ENCODE measurements at places on chromosomes 4 and X.

- no peak for DNase-seq
These were observed 233.7 kb upstream of the FGF13 start for GRCh38 chrX:138945219-138945618.

DNA sequence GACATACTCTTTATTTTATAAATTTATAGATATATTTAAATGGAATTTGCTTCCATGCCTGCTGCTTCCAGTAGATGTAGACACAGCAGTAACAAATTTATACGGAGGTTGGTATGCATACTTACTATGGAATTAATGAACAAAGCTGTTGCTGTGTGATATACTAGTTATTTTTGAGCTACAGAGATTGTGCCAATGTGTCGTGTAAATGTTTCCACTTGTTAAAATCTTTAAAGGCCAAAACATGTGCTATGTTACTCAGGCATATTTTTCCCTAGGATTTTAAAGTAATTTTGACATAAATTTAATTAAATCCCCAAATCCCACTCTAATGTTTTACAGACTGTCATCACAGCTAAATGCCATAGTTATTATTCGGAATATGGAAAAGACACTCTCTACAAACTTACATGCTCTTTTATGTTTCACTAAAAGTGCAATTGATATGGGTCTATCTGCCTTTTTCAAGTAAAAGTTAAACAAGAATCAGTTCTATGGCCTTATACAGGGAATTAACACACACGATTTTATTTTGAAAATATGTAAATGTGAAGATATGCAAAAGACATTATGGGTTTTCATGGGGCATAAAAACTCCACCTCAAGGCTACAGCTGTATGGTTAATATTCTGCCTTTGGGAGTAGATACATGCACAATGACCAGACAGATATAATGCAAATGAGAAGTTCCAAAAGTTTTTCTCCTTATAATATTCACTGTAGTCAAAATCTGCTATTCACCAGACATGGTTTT is 256.8 kb downstream of the FSTL5 start:
- DNase-seq, result no peak

DNA sequence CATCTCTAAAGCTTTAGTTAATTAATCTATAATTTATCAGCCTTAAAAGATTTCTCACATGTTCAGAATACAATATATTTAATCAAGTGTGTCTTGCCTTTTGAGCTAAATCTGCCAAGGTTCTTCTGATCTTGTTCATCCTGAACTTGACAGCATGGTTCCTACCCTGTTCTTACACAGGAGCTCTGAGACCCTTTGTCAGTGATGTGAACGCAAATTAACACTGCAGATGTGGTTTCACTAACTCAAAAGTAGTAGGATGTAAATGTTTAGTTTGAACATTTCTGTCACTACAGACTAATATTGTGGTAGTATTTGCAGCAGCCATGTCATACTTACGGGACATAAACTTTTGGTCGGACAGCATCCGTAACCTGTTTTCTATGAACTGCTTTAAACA is 59.4 kb downstream of the SMARCAD1 start:
- no peak for DNase-seq

DNA sequence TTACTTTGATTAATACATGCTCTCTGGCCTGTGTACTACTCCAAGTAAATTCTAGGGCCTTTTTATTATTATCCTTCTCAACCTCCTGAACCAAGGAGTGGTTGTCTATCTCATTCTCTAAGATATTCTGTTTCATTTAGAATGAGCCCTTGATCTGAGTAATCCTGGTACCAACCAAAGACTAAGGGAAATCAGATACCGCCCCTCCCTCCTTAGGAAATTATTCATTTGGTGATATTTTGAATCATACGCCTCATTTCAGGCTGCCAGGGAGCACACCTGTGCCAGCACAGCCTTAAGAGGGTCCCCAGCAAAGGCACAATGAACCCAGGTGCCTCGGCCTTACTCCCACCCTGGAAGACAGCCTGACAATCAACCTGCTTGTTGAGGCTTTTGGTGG is 73.2 kb upstream of the STARD8 start:
- DNase-seq, result no peak

DNA sequence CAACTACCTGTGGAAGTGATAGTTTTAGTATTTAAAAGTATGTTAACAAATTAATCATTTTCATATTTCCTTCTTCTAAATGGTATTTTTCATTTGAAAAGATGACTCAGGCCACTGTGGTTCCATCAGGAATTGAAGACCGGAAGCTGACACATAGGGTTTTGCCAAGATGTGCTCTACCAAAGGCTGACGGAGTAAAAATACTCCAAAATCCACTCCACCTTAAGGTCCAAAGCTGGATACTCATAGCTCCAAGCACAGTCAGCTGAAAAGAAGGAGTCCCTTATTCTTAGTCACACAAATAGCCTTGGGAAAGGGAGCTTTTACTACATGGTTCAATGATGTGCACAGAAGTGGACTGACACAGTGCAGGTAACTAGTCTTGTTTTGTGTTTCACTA is 472.0 kb downstream of the ARAP2 start:
- DNase-seq, result no peak

DNA sequence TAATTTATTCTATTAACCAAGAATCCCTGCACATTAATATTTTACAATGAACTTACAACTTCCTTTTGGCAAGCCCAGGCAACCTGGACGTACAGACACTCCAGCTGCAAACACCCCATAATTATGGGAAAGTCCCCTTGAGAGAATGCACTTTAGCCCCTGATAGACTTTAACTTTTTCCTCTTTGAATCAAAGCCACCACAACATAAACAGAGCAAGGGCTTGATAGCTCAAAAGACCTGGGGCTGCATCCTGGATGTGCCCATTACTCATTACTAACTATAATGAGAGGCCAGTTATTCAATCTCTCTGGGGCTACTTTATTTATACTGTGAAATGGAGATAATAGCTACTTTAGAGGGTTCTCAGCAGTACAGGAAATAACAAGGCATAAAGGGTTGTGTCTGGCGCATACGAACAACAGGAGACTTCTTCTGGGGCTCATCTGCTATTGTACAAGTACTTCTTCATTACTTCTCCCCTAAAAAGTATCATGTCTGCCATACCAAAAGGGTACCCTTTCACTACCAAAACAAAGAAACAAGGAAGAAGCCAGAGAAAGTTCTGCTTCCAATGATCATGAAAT is 54.9 kb downstream of the CASK start:
- DNase-seq, result no peak

DNA sequence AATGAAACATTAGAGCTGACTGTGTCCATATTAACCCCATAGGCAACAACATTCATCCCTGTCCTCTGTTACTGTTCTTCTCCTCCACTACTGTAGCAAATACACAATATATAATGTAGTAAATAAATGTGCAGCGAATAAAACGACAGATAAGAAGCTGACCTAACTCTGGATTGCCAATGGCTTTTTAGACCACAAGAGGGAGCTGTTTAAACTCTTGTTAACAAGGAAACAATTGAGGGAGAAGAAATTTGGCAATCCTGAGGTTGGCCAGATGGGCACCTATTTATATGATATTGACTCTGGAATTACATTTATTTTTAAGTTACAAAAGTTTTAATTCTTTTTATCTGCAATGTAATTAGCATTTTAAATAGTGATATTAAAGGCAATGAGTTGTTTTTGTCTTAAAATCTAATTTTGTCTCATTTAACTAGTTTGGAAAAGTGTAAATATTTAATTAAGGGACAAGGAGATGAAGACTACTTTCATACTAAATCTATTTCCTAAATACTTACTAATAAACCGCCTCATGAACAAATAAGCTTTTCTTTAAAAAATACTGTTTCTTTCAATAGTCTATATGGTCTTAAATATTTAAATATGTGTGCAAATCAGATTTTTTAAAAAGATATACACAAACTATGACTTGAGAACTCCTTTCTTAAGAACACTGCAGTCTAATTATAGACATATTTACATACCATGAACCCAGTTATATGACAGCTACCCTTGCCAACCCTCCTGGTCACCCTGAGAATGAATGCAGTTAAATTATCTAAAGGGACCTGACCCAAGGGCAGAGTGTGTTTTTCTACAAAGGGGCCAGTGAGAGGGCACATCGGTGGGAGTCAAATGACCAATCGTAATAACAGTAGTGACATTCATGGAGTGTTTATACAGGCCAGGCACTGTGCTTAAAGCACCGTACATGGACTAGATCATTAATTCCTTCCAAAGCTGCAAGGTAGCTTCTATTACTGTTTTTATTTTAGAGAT is 52.9 kb upstream of the HPF1 start:
- DNase-seq, result peak; percentile 93

DNA sequence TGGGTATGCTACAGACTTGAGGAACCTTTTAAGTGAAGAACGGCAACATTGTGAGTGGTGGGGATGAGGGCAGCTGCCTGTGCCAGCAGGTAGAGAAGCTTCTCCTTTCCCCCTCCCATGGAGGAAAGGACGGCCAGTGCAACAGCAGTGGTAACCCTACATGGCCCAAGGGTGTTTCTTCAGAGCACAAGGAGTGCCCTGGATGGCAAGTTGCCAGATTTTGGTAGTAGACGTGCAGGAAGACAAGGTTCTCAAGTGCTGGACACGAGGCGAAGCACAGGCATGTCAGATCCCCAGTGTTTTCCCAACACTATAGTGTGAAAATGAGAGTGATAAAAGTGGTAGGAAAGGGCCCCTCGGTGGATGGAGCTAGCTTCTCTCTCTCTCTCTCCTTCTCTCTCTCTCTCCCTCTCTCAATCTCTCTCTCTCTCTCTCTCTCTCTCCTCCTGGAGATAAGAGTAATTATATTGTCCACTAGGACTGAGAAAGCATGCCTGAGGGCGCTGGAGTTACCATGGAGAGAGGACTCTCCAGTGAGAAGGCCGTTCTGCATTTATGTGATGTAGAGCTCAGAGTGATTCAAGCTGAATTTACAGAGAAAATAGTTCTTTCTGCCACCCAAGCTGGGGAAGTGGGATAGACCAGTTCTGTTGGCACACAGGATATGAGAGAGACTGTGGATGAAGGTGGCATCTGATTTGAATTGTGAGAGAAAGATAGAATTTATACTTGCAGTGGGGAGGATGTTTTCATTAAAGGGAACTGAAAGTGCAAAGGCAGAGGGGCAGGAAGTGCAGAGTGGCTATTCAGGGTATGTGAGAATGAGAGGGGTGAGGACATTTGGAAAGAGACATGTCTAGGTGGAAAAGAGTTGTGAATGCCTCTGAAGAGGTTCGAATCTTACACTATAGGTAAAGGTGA is 25.7 kb upstream of the TRPC3 start:
- DNase-seq, result no peak

GRCh38 chr4:6873792-6874461 is 35.7 kb upstream of the TBC1D14 start:
- DNase-seq, result peak; percentile 87

DNA sequence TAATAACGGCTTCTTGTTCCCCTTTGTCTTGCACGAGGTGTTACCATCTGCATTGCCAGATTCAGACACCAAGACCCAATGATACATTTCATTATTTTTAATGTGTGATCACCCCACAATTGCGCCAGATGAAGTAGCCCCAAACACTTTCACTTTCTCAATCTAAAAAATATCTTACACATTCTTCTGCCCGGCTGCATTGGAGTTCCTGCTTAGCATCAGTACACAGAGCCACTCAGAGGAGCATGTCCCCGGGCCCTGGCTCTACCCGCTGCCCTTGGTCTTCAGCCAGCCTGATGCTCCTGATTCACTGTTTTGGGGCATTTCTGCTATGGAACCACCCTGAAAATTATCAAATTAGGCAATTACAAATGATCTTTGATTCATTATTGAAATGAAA is 66.0 kb upstream of the TENM3 start:
- DNase-seq, result no peak

DNA sequence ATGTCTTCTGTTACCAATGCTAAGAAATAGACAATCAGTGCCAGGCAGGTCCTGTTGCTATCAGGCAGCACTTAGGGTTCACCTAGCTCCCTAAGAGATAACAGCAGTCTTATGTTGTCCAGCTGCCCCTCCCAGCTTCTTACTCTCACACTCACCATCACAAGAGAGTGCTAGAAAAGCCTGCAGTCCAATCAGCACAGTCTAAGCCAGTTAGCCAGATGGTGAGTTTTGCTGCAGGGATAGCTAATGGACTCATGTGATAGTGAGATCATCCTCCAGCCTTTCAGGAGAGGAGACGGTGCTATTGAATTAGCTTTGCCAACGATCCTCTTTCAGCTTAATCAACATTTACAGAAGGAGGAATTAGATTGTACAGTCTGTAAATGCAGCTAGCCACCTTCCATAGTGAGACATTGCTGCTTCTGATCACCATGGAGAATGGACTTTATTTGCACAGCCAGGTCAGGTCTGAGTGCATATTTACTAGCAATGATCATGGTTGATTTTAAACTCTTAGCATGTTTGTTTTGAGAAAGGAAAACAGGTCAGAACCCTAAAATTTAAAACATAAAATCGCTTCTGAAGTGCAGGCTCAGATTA is 438.3 kb downstream of the CENPC start:
- DNase-seq, result no peak

DNA sequence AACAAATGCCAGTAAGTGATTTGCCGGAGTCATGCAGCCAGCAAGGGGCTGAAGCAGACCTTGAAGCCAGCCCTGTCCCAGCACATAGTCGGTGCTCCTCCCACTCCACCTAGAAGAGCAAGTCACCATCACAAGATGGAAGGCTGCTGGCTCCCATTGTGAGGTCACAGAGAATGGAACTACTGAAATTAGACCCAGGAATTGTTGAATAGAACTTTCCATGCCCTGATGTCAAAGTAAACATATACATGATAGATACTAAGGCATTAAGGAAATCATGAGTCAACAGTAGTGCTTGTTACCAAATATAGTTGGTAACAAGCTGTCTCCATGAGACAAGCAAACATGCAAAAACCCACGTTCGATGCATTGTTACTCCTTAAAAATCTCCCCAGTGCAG is 177.1 kb upstream of the MID1 start:
- no peak for DNase-seq

GRCh38 chrX:149688552-149688951 is 23.3 kb upstream of the MAGEA11 start:
- no peak for DNase-seq

GRCh38 chr4:179465131-179465797 is 2023.0 kb upstream of the AGA start:
- peak; percentile 46 for DNase-seq

DNA sequence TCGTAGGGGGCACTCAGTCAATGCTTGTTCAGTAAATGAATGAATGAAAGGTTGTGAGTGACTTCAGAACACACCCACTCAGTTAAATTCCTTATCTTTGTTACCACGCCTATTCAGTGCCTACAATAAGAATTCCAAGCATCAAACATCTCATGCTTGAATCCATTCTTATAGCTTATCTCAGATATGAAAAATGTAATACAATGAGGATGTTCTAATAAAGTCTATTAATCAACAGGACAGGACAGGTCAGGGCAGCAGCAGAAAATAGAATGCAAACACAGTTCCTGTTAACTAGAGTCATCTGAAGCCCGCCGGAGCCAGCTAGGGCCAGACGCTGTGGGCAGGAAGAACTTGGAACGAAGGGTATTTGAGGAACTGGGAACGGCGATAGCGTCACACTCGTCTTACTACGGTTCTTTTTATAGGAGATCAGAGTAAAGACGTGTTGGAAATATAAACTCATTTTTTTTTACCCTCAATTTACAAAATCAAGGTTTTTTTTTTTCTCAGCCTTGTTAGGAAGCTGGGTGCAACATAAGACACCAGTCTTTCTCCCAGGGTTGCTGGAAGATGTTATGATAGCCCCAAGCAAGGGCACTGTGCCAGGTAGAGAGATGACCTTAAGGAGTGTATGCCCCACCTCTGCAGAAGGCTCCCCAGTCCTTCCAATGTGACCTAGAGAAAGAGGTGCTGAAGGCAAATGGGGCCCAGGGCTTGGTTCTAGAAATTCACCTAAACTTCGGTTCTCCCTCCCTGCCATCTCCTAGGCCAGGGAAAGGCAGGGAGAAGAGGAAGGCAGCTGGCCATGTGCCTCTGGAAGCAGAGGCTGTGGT is 48.3 kb downstream of the SEL1L3 start:
- DNase-seq, result no peak
